NCI-H2081 (cell line): ENCODE measurements at places on chromosomes 7 and 10.

DNA sequence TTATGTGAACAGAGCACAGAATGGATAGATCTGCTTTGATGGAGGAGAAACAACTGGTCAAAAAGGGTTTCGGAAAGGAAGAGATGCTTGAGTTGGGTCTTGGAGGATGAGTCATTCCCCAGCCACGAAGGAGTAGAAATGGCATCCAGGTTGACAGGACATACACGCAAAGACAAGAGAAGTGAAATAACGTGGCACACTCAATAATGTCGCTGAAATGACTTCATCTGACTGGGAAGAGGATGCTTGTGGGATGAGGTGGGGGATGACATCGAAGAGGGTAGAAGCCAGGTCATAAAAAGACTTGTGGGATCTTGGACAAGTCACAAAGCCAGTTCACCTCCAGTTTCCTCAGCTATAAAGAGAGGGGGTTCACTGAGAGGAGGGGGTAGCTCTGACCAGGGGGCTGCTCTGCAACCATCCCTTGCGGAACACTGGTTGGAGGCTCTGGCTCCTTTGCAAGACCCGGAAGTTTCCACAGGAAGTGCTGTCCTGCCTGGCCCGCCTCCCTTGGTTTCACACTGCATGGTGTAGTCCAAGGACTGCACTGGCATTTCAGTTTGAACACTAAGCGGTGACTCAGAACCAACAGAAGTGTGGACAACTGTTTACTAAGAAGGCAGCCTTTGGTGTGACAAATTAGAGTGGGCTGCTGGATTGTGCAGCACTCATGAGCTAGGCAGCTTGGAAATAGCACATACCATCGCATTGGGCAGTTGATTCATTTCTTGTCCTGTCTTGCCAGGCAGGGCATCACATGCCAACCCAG, 189.9 kb upstream of the ADO start:
- no peak for DNase-seq

DNA sequence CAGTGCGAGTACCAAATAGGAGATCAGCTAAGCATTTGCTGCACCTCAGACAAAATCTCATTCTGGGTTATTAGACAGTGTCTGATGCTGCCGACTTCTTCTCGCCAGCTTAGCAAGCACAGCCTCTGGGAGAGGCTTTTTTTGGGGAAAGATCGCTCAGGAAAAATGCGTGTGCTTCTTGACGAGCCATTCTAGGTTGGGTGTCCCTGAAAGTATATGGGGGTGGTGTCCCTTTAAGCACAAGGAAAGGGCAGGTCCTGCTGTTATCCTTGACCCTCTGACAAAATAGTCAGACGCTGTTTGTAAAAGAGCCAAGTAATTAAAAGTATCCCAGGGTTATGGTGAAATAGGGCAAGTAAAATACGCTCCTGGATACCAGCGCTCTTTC, 540.1 kb upstream of the FZD8 start:
- DNase-seq: no peak

DNA sequence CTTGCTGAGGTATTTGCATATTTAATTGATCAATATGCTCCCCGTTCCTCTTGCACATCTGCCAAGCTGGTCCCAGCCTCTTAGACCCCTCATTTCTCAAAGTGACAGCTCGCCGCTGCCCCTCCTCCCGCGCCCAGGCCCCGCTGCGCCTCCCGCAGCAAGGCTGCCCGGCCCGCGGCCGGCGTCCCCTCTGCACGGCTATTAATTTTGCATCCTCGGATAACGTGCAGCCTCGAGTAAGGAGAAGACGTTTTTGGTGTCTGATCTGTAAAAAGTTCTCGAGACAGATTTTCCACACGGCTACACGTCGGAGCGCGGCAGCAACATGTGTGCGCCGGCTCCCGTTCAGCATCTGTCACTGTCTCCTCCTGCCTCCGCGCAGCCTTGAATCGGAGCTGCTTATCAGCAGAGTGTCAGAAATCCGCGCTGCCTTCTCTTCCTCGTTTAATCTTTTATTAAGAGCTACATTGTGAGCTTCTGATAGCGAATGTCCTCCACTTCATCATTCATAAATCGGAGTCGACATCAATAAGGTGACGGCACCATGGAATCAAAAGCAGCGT, 65.3 kb downstream of the EBF3 start:
- no peak for DNase-seq

DNA sequence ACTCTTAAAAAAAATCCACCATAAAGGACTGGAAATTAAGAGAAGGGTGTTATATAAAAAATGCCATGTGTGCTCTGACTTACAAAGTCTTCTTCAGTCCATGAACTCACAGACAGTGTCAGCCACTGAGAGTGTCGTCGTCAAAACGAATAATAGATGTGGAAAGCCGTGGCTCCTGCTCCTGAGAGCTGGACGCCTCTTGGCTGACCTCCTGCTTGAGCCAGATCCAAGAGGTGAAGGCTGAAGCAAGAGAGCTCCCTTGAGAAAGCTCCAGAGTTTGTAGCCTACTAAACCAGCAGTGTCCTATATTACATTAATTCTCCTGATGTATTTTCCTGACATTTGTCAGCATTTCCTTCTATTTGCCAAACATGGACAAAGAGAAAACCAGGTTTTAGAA, 234.3 kb upstream of the C7orf33 start:
- DNase-seq: no peak

GRCh38 chr10:102384053-102384452, 11.5 kb upstream of the NFKB2 start:
- DNase-seq: no peak

DNA sequence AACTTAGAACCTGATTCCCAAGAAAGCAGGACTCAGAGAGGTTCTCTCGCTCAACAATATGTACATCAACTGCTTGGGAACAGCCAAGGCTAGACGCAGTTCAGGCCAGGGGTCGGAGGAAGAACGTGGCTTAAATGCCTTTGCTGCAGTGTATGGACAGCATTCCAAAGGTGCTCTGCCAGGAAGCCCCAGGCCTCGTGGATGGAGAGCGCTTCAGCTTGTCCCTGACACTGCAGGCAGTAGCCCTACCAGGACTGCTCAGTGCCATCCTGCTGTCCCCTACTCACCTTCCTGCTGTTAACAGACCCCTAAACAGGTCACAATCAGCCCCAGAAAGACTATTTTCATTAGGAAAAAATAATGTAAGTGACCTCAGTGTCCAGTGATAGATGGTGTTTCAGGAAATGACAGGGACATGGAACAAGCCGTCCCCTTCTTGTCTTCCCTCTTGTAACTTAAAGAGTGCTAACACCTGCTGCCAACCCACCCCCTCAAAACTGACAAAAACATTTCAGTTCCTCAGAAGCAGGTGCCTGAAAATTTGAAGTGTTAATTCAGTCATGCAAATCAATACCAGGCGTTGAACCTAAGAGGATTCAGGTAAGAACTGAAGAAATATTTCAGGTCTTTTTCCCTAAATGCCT, 16.5 kb downstream of the CREB3L2 start:
- DNase-seq: no peak

- no peak for DNase-seq
These were observed 2.8 kb upstream of the PUS7 start for GRCh38 chr7:105524840-105525239.

GRCh38 chr7:132655131-132655727, 79.0 kb upstream of the PLXNA4 start:
- no peak for DNase-seq

DNA sequence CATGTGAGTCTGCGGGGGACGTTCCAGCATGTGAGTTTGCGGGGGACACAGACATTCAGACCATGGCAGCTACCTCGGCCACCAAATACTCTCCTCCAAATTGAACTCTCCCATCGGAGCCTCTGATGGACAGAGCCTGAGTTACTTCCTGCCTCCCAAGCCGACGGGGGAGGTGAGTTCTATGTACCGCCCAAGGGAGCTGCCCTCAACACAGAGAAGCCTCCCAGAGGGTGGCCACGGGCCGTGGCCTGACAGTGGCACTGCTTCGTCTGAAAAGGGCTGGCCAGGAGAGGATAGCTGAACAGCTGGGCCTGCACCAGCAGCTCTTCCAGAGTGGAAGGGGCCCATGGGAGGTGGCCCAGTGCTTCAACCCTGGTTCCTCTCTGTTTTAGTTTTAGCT, 274.5 kb upstream of the PPP2R2D start:
- no peak for DNase-seq

GRCh38 chr10:14549496-14549895, 218.8 kb upstream of the FRMD4A start:
- DNase-seq: no peak

DNA sequence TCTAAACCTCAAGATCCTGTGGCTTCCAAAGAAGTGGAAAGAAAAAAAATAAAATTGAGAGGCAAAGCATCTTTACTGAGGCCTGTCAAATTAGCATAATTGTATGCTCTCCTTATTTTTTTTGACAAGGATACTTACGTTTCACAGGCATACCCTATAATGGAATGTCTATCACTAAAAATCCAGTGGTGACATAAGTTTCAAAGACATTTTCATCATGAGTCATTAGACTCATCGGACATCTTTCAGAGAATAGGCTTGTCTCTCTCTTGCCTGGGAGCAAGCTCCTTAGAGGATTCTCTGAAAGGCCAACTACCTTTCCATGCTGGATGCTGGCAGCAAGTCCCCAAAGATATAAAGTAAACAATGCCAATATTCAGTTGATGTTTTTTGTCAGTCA, 380.7 kb upstream of the STEAP1 start:
- DNase-seq: no peak

DNA sequence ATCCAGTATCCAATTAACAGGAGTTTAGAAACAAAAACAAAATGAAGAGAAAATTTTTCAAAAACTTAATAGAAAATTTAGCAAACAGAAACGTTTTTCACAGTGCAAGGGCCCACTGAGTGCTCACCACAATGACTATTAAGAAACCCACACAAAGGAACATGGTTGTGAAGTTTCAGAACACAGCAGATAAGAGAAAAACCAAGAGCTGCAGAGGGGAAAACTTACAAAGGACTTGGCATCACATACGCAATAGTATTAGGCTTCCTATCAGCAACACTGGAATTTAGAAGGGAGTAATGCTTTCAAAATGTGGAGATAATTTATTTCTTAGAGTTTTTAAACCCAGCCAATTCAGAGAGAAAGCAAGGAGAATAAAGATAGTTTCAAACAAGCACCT, 1.7 kb upstream of the C7orf25 start:
- DNase-seq: no peak

DNA sequence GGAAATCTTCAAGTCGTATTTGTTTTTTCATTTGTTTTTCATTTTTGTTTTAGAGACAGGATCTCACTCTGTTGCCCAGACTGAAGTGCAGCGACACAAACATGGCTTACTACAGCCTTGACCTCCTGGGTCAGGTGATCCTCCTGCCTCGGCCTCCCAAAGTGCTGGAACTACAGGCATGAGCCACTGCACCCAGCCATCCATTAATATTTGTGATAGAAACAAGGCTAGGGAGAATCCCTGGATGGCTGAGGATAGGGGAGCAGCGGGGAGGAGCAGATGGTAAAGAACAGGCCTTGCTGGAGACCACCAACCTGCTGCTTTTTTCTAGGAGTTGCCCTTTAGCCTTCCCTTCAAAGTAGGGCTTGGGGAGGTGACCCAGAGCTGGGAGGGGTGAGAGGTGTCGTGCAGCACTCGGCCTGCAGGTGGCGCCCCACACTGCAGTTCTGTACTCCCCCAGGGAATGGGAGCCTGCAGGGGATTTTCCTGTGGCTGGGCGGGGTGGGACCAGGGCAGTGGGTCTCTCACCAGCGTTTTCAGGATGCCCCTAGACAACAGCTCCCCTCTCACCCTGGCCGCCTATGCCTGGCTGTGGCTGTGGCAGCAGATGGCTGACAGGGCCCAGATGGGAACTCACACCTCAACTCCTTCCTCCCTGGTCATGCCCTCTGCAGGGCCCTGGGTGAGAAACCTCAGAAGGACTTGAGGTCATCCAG, 12.6 kb upstream of the CDH23 start:
- DNase-seq: peak; percentile 22

DNA sequence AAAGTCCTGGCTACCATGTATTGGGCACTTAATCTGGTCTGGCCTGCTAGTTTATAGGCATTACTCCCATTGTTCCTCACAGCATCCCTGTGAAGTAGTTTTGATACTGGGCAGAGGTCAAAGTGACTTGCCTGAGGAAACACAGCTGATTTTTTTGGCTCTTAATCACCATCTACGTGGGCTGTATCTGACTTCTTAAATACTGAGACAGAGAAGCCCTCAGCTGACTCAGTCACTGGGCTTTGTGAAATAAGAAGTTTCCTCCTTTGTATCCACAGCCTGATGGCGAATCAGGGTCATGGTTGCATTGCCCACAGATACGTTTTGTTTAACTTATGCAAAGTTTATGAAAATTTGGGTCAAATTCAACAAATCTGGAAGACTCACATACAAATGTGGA, 13.2 kb downstream of the TACR2 start:
- no peak for DNase-seq

- DNase-seq: no peak
These were observed 15.1 kb upstream of the SLC16A12 start for GRCh38 chr10:89550509-89550908.

DNA sequence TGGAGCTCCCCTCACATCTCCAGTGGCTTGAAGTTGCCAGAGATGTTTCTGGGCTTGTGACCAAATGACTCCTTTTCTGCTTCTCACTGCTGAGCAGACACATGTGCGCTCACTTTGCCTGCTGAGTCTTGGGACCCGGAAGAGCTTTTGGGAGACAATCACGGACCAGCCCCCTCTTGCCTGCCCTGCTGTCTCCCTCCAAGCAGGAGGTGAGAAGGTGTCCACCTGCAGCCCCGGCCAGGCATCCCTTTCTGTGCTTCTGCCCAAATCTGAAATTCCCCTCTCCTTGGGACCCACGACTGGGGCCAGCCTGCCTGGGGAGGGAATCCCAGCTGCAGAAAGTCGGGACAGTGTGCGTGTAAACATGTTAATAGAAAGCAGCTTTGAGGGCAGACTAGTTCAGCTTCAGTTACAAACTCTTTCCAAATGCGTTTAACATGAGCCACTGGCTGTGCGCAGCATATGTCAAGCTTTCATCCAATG, 31.7 kb downstream of the HTRA1 start:
- no peak for DNase-seq

DNA sequence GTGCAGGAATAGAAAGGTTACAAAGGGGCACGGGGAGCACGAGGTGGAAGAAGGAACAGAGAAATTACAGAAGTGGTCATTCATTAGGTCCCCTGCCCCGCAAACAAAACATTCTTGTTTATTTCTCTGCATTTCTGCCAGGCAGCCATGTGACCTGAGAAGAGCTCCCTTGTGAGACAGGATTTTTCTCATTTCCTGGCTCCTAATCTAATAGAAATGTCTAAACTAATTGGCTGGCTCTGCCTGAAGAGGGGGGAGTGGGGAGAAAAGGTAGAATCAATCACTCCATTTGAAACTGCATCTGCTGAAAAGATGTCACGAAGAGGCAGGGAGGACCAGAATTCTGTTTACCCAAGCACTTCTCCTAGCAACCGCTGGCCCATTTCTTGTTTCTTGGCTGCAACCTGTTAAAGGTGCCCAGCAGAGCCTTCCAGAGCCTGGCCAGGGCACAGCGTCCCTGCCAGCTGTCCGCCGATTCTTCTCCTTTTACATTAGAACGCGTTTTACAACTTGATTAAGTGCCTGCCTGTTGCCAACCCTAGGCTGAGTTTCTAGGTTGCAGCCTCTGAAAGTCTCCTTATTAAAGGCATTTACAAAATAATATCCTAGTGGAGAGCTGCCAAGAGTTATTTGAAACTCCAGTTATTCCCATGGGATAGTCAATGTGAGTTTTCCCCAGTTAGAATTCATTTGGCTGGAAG, 1227.6 kb downstream of the TYW1 start:
- DNase-seq: peak; percentile 86

GRCh38 chr7:99137411-99138180, 6.3 kb downstream of the SMURF1 start:
- no peak for DNase-seq

- DNase-seq: no peak
These were observed 49.2 kb upstream of the KCNMA1 start for GRCh38 chr10:77686650-77687417.

- DNase-seq: no peak
These were observed 40.9 kb upstream of the FOXK1 start for GRCh38 chr7:4641091-4641666.

GRCh38 chr10:677038-677437, 12.4 kb downstream of the DIP2C start:
- no peak for DNase-seq
